ENCODE measurements at places on chromosomes 16 and 17.

- DNase-seq, result peak; percentile 66
Observed at GRCh38 chr16:23398987-23399805, 53.8 kb downstream of the COG7 start.

DNA sequence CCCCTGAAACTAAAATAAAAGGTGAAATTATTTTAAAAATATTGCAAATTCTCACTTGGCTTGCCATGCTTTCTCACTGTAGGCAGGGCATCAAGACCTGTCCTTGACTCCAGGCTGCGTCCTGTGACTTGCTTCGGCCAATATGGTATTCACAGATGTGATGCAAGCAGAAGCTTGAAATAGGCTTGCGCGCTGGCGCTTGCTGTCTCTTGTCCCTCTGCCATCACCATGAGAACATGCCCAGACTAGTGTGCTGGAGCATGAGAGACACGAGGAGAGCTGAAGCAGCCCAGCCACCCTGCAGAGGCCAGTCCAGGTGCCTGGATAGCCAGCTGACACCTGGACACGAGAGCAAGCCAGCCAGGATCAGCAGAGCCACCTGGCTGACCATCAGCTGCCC is 21.8 kb upstream of the ZKSCAN2 start:
- DNase-seq, result no peak

DNA sequence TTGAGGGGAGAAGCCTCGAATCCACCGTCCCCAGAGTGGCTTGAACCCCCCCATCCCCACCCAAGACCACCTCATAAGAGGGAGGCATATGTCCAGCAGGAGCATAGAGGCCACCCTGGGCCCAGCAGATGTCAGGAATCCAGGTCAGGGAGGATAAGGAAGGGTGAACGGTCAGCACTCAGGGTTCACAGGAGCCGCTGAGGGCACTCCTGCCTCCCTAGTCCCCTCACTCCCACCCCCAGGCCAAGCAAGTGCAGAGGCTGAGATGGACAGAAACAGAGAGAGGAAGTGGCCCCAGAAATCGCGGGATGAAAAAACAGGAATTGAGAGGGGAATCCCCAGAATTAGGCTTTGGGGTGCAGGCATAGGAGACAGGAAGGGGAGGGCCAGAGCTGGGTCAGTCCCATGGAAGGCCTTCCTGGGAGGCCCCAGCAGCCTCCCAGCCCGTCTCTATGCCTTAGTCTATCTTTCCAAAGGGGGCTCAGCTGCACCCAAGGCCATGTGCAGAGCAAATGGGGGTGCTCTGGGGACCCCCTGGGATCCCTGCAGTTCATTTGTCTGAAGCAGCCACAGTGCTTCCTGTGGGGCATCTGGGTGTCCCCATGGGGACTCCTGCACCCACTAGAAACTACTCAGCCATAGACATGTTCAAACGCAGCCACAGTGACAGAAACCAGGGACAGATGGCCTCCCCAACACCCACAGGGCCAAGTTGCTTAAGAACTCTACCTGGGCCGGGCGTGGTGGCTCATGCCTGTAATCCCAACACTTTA is 1.7 kb downstream of the CMTM3 start:
- DNase-seq, result no peak

- DNase-seq, result no peak
Observed at GRCh38 chr16:31325171-31325570, 29.8 kb upstream of the ITGAX start.

GRCh38 chr16:69345923-69346322 is 5.7 kb downstream of the TMED6 start:
- DNase-seq, result no peak

DNA sequence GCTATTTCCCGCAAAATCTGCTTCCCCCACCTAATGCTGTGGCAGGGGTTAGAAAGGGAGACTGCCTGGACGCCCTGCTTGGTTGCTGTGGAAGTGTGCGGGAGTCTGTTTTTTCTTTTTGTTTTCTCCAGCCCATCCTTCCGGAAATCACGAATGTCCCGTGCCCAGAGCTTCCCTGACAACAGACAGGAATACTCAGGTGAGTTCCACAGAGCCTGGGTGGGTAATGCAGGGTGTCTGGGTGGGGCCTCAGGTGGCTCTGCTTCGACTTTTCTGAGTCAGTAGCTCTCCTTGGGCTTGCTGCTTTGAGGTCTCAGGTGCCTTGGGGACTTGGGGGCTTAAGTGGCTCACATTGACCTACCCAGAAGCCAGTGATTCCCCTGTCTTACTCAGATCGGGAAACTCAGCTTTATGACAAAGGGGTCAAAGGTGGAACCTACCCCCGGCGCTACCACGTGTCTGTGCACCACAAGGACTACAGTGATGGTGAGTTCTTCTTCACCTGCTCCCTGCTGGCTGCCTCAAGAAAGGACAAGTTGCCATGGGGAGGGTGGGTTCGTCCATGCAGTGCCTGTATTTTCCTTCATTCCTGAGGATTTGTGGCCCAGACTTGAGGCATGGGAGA is 11.4 kb downstream of the LIMD2 start:
- no peak for DNase-seq

DNA sequence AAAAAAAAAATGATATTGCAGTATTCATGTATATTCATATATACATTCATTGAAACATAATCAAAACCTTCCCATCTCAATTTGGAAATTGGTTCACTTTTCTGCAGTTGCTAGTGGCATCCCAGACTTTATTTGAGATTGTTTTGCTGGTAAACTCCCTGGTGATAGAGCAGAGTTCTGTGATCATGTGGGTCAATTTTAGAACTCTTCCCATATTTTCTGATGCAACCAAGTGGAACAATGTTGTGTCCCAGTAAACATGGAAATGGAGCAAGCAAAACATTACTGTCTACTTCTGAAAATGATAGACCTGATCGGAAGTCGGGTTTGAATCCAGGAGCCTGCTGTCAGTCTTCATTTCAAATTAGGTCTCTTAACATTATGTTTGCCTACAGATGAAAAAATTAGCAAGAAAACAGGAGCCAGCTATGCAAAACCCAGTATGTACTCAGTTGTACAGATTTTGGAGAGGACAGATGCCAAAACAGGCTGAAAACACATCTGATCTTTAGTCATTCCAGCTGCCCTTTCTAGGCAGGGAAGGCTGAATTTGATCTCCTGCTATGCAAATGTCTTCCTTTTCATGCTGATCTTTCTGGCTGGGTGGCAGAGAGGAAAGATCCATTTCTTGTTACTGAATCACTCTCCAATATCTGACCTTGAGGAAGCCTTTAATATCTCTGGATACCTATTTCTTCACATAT is 786.6 kb upstream of the SOX9 start:
- no peak for DNase-seq

- peak; percentile 80 for DNase-seq
Observed at GRCh38 chr17:63698886-63699637, 863 bp downstream of the LIMD2 start.

DNA sequence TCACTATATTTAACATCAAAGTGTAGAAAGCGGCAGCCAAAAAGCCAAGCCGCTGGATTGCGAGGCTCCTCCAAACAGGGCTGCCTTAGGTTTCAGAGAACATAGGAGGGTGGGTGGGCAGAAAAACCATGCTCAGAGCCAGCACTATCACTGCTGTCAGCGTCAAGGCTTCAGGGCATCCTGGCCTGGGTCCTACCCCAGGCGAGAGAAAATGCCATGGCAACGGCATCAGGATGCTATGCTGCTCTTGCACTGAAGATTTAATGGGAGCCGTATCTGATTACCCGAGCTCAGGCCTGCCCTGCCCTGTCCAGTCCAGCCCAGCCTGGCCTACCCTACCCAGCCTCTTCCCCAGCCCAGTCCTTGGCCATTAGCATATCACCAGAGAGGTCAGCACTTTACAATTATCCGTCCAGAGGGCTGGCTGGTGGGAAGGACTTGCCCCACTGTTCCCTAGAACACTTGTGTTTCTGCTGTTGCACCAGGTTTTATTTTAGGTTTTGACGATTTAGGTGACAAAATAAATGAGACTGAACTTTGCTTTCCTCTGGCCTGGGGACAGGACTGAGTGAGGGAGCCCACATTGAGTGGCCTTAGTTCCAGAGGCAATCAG is 61.1 kb downstream of the TOM1L2 start:
- DNase-seq, result peak; percentile 91

DNA sequence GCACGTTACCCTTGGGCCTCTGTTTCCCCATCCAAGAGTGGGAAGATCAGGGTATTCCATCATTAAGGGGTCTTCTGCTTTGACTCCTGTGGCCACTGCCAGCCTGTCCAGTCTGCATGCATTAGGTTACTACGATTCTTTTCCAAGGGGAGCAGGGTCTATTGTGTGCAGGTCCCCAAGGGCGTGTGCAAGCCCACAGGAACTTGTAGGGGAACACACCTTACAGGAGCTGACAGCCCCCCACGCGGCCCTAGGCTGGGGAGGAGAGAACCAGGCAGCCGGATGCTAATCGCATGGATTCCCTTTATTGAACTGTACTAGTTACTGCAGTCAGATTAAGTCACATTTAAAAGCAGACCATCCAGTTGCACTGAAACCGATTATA is 116.7 kb downstream of the C16orf78 start:
- no peak for DNase-seq

DNA sequence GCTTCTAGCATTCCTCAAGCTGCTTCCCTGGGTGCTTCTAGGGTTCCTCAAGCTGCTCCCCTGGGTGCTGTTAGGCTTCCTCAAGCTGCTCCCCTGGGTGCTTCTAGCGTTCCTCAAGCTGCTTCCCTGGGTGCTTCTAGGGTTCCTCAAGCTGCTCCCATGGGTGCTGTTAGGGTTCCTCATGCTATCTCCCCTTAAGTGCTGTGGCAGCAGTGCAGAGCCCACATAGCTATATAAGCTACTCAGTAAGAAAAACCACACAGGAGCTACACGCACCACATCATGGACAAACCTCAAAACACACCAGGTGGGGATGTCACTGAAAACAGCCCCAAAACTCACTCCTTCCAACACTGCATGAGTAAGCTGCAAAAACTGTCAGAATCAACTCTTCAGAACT is 35.2 kb downstream of the ANKRD11 start:
- no peak for DNase-seq

GRCh38 chr16:7344830-7345780 is 12.5 kb downstream of the RBFOX1 start:
- DNase-seq, result no peak

GRCh38 chr17:17170346-17170985 is 35.7 kb downstream of the PLD6 start:
- DNase-seq, result no peak

DNA sequence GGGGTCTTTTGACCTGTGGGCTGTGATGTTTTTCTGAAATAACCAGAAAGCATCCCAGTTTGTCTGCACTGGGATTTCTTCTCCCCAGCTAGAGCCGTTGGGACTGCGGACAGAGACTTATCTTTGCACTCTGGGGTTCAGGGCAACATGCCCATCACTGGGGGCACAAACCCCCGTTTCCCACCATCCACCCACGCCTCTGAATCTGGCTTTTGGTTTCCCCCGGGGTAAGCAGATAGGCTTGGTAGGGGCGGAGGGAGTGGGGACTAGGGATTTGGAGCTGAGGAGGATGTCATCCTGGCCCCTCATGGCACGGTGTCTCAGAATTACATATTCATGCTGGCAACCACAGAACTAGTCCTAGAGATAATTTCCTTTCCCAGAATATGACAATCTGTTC is 68.6 kb downstream of the CCDC182 start:
- DNase-seq, result peak; percentile 42

DNA sequence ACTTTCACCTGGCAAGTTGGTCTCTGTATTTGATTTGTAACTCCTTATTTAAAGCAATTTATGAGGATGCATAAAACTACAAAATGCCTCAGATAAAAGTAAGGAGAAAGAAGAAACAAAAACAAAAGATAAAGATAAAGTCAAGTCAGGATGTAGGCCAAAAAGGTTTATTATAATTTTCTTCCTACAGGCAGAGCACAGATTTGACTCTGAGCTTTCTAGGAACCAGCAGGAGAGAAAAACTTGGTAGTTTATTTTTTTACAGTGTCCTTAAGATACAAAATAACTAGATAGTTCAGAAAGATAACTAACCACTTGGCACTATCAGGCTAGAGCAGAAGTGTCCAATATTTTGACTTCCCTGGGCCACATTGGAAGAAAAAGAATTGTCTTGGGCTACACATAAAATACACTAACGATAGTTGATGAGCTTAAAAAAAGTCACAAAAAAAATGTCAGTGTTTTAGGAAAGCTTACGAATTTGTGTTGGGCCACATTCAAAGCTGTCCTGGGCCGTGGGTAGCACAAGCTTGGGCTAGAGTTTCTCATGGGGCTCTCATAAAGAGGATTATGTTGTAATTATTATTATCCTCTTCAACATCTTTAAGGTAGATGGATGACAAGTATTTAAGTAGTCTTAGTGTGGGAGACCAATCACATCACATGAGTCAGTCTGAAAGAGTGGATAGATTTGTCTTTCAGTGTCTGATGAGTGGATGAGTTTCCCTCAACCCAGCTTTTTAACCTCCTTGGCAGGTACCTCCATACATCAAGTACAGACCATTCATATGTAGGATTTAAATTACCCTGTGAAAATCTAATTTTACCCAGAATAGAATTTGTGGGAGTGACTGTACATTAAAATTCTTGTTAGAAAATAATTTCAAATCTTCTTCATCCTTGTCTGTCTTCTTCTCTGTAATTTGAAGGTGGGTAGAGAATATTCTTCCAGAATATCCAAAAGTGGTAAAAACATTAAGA is 17.0 kb downstream of the PAFAH1B1 start:
- peak; percentile 13 for DNase-seq

GRCh38 chr16:1771188-1771863 is at the start of gene NME3:
Gene NME3 (minus strand): TSS chr16:1771543. CDS start chr16:1771534, 9 bp downstream.
- DNase-seq, result peak; percentile 77

DNA sequence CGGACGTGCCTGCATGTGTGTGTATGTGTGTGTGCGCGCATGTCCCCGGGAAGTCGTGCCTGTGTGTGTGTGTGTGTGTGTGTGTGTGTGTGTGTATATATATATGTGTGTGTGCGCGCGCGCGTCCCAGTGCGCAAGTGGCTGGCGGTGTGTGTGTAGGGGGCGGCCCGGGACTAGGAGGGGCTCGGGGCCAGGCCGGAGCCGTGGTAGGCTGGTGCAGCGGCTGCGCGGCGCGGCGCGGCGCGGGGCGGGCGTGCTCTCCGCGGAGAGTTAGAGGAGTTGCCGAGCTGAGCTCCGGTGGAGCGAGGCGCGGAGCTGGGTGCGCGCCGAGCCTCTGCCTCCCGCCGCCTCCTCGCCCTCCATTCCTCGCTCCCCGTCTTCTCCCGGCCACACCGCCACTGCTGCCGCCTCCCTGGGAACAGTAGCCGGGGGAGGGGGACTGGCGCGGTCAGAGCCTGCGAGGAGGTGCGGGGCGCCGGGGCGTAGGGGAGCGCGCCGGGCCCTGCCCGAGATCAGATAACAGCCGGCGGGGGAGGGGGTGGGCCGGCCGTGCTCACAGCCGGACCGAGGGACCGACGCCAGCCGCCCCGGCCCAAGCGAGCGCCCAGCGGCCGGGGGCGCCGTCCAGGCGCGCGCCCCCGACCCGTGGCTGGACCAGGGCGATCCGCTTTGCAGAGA is at the start of gene KCNJ12:
KCNJ12 (plus strand) TSS at position 277 of the 678 bp plus-strand sequence. CDS start 38,986 bp downstream, outside the sequence.
- no peak for DNase-seq

GRCh38 chr16:30846649-30847402 is 47.1 kb downstream of the BCL7C start:
- DNase-seq, result no peak

- no peak for DNase-seq
Observed at GRCh38 chr16:49010396-49010795, 271.2 kb downstream of the CBLN1 start.

GRCh38 chr17:15490634-15491261 is 23.3 kb upstream of the CDRT4 start:
- DNase-seq, result peak; percentile 100

All from islet precursor cell (in vitro differentiated cells).